ENCODE measurements at places on chromosomes 11 and 22.

DNA sequence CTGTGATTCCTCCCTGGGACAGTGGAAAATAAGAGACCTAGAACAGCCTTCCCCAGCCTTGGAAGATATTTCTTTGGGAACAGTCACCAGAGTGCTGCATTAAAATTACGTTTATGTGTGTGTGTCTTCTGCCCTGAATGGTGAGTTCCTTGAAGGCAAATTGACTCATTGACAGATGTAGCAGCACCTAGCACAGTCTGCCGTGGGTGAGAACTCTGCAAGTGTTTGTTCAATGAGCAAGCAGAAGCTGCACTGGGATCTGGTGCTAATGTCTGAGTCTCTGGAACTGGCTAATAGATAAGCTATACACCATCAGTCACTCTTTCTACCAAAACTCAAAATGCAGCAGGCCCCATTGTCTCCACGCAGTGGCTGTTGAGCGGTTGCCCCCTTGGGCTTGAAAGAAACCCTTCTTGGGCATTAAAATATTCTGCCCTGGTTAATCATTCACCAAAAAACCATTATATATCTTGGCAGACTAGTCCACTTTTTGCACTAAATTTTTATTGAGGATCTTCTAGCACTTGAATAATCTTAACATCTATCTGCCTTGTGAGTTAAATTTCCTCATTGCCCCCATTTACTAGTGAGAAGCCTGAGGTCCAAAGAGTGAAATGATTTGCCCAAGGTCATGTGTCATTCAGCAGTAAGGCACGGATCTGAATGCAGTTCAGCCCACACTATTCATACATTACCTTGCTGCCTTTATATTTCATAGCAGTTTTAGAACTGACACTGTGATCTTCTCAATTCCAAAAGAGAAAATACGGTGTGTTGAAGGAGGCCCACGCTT lies 87.8 kb upstream of the GALNT18 start:
- no peak for DNase-seq

DNA sequence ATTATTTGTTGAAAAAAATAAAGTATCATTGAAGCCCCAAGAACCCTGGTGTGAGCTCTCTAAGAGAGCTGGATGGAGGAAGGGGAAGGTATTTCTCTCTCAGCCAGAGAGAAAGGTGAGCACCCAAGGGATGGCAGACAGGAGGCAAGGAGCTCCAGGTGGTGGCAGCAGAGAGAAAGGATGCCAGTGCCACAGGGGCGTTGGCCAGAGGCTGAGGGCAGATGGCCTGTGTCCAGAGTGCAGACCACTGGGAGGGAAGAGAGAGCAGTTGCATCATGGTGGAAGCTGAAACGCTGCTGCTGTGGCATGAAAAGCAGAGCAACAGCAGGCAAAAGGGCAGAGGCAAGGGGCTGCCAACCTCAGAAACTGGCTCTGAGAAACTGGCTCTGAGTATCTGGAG lies 8.5 kb downstream of the SPON1 start:
- peak; percentile 39 for DNase-seq

- no peak for DNase-seq
These were observed 13.5 kb upstream of the UVRAG start for GRCh38 chr11:75801362-75802020.

DNA sequence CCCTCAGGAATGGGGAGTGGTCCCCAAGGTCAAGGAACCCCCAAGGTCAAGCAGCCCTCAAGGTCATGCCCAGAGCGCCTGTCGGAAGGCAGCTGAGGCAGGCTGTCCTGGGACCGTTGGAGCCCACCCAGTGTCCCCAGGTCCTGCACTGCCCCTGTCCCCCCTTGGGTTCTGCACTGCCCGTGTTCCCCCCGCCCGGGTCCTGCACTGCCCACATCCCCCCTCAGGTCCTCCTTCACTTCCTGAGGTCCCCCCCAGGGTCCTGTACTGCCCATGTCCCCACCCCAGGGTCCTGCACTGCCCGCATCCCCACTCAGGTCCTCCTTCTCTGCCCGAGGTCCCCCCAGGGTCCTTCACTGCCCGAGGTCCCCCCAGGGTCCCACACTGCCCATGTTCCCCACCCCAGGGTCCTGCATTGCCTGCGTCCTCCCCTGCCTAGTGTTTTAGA lies 1073.0 kb downstream of the BRD1 start:
- DNase-seq = no peak

DNA sequence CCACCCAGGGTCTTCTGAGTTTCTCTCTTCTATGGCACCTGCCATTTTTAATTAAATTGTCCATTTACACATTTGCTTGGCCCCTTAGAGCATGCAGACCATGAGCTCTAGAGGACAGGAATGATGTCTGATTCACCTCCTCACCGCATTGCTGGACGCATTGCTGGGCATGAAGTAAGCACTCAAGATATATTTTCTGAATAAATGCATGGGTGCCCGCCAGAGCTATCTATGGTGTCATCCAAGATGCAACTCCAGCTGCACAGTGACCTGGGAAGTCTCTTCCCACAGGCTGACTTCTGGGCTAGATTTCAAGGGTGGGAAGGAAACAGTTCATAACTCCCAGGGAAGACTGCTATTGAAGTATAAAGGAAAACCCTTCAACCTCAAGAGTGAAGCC lies 66.6 kb upstream of the ASPHD2 start:
- no peak for DNase-seq

GRCh38 chr11:27467181-27467913 lies 5.2 kb downstream of the LGR4 start:
- DNase-seq = no peak

DNA sequence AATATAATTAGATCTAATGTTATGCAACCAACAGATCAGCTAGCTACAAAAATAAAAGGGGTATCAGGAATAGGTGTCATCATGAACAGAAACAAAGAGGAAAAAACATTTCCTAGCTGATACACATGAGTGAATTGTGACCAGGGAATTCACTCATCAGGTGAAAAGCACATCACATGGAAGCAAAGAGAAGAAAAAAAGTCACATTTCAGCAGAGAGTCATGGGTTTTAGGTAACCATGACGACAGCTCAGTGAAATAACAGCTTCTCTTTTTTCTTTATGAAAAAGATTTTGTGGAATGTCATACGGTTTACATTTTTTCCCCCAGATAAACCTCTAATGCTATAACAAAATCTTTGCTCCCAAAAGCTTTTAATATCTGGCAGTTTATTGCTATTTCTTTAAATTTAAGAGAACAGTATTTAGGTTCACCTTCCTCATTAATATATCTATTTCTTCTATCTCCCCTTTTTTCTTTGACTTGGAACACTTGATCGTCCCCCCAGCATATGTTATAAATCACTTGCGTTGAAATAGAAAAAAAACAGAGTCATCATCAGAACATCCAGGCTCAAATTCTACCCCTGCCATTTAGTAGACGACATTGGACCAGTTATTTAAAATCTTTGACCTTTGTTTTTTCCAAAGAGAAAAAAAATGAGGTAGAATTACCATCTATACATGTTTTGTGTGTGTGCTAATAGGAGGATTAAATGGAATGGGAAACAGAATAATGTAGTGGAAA lies 5.3 kb downstream of the TYR start:
- DNase-seq = no peak

DNA sequence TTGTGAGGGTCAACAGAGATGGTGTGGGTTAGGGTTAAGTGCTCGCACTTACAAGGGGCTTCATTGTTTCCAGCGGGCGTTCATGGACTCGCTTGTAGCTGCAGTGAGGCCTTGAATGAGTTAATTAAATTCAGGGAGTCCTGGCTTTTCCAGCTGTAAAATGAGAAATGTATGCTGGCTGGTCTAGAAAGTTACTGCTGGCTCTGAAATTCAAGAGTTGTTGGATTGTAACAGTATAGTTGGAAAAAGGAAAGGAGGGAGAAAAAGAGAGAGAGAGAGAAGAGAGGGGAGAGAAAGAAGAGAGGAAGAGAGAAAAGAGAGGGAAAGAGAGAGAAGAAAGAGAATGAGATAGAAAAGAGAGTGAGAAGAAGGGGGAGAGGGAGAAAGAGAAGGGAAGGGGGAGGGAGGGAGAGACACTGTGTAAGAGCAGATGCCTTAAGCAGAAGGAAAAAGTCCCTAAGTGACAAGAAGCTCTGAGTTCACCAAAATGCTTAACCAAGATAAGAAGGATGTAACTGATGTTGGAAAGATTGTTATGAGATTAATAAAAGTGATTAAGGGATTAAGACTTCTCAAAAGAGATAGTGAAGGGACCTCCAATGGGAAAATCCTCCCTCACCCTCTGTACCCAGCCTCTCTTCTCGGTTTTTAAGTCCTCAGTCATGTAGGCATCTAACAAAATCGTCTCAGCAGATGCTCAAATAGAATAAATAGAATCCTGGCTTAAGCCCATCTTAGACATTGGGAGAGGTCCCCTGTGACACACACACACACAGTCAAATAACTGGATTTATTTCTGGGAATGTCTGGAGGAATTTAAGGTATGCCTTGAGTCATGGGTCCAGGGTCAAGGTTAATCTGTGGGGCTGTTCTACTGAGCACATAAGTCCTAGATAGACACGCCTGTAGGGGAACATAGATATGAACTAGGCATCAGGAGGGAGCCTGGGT lies 477.9 kb downstream of the MIAT start:
- DNase-seq = no peak

DNA sequence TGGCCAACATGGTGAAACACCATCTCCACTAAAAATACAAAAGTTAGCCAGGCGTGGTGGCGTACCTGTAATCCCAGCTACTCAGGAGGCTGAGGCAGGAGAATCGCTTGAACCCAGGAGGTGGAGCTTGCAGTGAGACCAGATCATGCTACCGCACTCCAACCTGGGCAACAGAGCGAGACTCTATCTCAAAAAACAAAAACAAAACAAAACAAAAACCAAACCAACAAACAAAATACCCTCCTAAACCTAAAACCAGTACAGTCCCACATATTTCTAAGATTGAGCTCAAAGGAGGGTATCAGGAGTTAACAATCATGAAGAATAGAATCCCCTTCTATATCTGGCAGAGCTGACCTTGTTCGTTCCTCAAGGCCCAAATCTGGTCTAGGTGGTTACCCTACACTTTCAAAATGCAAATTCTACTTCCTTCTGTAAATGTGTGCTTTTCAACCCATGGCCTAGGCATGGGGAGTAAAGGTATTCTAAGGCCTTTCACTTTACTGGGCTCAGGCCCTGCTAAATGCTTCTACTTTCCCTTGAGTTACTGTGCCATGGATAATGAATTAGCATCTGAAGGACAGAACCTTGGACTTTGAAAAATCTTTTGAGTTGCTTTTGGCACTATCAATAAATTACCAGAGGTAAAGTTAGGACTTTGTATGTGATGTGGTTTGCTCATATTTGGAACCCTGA lies 10.4 kb upstream of the PPP2R1B start:
- DNase-seq = no peak

DNA sequence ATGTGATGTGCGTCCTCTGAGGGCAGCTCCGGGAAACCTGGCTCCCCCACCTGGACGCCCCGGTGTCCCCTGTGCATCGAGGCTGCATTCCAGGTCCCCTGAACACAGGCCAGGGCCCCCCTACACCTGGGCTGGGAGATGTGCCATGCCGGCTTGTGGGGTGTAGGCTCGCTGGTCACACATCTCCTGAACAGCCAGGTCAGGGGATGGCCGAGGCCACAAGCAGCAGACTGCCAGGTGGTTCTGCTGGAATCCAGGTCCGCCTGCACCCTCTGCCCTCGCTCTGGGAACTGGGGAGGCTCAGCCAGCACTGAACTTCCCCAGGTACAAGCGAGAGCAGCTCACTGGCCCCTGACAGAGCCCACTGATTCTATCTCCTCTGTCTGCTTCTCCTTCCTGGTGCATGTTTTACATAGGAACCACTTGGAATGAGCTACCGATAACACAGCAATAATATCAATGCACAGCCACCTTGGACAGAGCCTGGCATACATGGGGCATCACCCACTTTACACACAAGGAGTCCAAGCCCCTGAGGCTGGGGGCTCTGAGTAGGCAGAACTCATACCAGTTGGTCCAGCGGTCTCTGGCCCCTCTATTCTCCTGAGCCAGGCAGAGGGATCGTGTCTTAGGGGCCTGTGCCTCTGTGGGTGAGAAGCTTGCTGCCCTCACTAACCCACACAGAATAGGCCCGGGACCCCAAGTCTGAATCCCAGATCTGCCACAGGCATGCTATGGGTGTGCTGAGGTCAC lies 46.8 kb downstream of the TBX1 start:
- no peak for DNase-seq

- DNase-seq = peak; percentile 78
These were observed 9.7 kb upstream of the ANKK1 start for GRCh38 chr11:113377681-113378412.

DNA sequence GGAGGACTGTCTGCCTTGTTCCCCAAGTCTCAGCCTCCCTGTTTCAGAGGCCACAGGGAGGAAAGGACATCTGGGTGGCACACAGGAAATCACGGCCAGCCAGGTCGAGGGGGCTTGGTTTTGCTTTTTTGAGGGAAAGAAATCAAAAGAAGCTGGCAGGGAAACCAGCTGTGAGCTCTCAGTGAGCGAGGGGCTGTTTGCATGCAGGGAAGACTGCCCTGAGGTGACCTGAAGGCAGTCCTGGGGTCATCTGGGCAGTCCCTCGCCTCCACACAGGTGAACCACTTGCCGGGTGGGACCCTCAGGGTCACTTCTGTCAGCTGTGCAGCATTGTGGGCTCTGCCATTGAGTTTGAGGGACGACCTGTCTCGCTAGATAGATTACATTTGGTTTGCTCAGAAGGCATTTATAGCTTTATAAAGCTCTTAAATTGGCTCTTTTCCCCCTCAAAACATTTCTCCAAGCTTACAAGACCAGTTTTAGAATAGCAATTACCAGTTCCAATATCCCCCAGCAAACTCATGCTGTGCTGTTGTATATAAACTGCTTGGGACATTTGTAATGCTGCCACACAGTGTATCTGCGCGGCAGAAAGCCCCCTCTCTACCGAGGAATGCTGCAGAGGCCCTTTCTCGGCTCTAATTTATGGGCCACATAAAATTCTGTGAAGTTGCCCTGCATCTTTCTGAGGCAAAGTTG lies 28.3 kb downstream of the PKNOX2 start:
- no peak for DNase-seq

DNA sequence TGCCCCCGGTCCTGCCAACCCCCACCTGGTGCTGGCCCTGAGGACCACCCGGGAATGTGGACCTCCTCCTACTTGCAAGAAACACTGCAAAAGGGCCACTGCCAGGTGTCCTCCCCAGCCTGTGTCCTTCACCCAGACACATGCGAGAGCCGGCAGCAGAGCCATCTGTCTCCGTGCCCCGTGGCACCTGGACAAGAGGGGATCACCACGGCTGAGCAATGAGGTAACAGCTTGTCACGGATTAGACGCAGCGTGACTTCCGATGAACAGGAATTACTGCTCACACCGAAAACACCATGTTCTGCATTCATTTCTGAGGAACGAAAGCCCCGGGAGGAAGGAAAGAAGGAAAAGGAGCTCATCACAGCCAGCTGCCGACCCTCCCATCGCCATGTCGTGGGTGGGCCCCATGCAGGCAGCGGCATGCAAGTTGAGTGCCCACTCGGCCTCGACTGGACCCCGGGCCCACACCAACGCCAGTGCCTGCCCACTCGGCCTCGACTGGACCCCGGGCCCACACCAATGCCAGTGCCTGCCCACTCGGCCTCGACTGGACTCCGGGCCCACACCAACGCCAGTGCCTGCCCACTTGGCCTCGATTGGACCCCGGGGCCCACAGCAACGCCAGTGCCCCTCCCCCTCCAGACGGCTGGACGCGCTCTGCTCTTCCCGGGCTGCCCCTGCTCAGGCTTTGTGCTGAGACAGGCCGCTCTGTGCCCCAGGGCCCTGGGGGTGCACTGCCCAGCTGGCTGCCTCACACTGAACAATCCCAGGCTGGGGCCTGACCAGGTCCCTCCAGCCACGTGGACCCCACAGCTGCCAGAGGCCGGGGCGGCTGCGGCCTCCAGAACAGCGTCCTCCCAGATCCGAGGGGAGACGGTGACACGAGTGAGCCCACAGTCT lies 22.0 kb downstream of the CHID1 start:
- DNase-seq = no peak

Measured in COR-L47 (cell line).